ENCODE measurements at places on chromosomes 2 and 18. TPM values are rescaled to one million over a fixed set of nuclear protein-coding genes. Genes with fewer than 3 reads are reported as not detected.

DNA sequence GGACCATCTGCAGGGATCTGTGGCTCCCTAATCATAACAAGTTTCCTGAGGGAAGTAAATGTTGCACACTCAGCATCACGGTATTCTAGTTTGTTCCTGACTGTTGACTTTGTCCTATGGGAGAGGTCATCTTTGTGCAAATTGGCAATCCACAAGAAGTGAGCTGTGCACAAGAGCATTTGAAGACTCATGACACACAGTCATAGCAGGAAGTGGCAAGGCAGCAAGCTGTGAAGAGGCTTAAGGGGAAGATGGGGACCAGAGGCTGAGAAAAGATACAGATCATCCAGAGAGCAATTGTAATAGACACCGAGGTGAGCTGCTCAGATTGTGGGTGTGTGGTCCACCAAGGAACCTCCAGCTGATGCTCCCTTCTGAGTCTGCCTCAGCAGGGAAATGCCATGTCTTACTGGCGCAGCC, 2.7 kb downstream of the TNP1 start:
- DNase-seq, result no peak

GRCh38 chr2:2791031-2791430, 460.0 kb upstream of the MYT1L start:
- DNase-seq, result no peak

- no peak for DNase-seq
Measured at GRCh38 chr18:70384181-70384790, 95.4 kb downstream of the SOCS6 start.

DNA sequence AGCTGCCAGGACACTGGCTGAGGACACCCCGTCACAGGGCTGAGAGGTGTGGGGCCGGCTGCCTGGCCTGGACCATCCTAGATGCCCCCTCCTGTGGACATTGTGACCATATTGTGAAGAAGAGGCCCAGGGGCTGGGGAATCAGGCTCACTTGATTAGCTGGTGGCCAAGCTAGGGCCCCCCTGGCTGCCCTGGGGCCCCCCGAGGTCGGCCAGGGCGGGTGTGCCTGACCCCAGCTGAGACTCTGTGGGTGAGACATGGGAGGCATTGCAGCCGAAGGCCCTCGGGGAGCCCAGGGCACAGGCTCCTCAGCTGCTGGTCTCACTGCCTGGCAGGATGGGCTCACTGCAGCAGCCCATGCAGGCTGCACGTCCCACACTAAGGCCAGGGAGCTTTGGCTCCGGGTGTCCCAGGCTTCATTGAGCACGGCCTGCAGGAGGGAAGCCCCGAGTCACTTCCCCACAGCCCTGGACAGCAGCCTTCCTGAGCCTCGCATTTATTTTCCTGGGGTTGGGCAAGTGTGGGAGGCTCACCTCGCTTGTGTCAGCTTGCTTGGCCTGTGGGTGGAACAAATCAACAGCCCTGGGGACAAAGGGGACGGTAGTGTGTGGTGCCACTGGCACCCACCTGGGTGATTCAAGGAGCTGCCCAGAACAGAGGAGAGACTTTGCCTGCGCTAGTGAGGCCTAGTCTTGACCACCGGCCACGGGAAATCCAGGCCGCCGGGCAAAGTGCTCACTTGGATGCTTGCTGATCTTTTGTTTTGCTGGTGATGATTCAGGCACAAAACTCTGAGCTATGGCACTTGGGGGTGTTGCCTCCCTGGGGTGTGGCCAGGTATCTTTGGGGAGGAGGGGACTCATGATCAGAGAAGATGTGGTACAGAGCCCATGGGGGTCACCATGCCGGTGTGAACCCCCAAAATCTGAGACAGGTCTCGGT, 1.3 kb downstream of the GAL3ST2 start:
- DNase-seq, result no peak

GRCh38 chr18:50429207-50429948, 54.5 kb downstream of the SKA1 start:
- DNase-seq, result peak; percentile 46

DNA sequence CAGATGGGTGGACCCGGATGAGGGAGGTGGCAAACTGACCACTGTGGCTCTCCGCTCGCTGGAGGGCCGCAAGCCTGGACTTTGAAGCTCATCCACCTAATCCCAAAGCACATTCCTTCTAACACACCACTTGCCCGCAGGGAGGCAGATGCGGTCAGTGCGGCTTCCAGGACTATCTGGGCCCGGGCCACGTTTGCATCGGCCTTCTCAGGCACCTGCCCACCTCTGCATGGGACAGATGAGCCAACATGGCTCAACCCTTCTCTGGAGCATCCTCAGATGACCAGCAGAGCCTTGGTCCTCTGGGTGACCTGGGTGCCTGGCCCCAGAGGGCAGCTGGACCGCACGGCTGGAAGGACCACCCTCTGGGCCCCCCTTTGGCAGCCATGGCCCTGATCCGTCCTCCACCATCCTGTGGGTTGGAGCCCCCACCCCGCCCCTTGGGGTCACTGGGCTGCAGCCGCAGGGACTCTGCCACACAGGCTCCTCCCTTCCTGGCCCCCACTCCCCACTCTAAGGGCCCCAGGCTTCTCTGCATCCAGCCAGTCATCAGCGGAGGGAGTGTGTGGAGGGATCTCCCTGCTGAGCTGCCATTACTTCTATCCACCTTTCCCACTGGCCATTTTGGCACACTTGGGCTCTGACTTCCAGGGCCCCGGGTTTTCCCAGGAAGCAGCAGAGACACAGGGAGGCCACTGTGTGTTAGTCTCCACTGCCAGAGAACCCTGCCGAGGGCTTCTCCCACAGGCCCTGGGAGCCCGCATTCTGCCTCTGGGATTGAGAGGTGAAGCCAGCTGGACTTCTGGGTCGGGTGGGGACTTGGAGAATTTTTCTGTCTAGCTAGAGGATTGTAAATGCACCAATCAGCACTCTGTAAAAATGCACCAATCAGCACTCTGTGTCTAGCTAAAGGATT, 12.3 kb downstream of the HDAC4 start:
- no peak for DNase-seq

DAW1 gene
- polyA plus RNA-seq, result not detected

GRCh38 chr2:231710799-231711676, 2.7 kb downstream of the PTMA start:
- peak; percentile 53 for DNase-seq

LIMS4 gene
- not detected for polyA plus RNA-seq
